ENCODE measurements at places on chromosomes 5 and 9.

DNA sequence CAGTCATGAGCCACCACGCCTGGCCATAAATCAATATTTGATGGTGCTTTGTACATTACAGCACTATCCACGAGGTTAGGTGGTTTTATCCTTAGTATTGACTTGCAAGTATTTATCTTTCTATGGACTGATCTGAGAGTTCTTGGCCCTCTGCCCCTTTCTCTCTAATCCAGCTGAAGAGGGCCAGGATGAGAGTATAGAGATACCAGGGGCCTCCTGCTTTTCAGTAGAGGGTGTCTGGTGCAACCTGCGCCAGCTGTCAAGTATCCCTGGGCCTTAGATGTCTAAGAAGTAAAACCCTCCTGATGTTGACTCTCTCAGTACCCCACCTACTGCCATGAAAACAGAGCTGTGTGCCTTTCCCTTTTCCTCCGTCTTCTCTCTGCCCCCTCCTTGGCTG, 153.4 kb downstream of the SLIT3 start:
- no peak for DNase-seq

DNA sequence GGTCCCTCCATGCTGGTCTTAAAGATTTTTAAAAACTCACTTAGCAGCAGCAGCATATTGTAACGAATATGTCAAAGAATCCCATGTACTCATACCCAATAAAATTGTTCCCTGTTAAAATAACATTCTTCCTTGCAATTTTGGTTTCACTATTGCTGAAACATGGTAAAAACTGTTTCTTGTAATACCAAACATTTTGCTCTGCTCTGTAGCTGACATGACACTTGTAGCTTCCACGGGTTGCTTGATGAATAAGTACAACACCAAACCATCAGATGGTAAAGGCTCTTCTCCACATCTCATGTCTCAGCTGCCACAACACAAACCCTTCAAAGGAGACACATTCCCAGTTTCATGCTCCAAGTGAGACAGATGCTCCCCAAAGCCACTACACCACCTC, 180.7 kb upstream of the PTGER4 start:
- no peak for DNase-seq

GRCh38 chr5:81234801-81235200, 1.7 kb downstream of the CKMT2 start:
- DNase-seq = no peak

- DNase-seq = no peak
Measured at GRCh38 chr5:82275216-82275664, 2.9 kb downstream of the RPS23 start.

- DNase-seq = no peak
Measured at GRCh38 chr9:13139641-13140171, 139.8 kb downstream of the MPDZ start.

DNA sequence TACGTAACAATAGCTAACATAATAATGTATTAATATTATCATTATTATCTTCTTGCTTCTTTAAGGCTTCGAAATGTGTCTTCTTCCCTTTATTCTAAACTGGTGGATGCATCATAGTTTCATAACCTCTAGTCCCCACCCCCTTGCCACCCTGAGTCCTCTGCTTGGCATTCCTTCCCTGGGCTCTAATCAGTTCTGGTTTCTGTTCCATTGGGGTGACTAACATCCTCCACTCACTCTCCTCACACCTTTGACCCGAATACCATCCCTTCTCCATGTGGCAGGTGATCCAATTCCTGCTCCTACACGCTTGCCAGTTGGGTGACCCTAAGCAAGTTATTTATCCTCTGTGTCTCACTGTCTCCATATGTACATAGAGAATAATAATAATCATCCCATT, 286.1 kb downstream of the TRPM3 start:
- no peak for DNase-seq

- no peak for DNase-seq
Measured at GRCh38 chr5:2217219-2217618, 334.5 kb upstream of the IRX4 start.

DNA sequence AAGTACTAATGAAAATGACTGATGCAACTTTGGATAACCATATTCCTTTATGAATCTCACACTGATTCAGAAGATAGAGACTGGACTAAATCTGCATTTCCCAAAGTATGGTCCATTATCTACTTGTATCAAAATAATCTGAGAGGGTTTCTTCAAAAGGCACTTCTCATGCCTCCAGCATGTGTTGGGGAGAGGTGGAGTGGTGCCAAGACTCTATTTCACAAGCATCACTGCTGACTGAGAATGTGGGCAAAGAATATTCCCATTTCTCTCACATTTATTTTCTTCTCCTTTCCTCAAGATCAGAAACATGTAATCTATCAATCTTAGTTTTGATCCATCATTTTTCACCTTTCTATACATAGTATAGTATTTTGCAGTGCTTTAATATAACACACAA, 135.4 kb downstream of the GABRB2 start:
- no peak for DNase-seq

DNA sequence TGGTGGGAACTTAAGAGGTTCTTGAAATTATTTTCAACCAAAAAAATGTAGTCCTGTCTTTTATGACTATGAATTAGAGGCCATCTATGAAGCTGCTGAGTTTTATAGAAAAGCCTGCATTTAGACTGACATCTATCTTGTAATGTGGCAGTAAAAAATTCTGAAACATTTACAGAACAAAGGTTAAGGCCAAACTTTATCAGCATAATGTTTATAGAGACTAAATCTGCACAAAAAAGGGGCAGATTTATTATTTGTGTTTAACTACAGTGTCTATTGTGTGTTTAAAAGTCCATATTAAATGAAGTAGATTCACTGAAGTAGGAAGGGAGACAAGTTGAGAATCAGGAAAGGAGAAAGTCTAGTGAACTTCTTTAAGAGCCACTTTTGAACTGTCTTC, 37.3 kb upstream of the ANKRD34B start:
- no peak for DNase-seq

DNA sequence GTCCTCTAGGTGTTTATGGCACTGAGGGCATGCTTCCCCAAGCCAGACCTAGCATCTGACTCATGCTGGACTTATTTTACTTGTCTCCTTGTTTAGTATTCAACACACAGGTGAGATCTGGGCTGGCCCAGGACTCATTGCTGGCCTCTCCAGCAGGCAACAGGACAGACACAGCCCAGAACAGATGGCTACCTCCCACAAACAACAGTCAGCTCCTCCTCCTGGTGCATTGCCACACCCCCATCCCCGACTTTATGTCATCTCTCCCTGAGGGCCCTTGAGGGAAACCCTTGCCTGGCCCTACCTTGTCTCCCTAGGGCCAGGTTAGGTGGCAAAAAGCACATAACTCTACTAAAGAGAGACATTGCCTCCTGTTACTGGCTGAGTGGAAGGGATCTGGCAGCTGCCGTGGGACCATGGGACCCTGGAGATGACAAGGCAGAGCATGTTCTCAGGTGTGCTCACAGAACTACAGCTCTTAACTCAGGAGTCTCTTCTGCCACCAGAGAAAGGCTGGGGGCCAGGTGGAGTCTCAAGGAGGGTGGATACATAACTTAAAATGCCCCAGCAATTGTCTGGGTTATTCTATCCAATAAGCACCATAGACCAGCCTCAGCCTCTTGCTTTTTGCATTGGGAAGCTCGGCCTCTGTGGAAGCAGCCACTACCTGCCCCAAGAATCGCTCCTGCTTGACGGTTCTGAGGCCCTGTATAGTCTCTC, 2.3 kb downstream of the ACSL6 start:
- DNase-seq = peak; percentile 58

DNA sequence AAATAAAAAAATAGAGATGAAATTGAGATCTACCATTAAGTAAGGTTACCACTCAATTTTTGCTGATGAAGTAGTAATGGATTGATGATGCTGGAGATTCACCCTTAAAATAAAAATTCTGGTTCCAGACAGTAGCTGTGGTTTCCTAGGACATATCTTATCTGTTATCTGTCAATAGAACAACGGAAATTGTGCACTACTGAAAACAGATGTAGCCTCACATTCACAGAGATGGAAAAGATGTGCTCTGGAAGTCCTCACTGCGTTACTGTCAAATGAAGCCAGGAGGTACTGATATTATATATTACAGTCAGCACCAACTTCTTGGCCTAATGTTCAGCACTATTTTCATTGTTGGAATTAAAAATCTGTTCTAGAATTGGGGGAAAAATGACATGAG, 154.0 kb downstream of the SLC24A2 start:
- DNase-seq = no peak

DNA sequence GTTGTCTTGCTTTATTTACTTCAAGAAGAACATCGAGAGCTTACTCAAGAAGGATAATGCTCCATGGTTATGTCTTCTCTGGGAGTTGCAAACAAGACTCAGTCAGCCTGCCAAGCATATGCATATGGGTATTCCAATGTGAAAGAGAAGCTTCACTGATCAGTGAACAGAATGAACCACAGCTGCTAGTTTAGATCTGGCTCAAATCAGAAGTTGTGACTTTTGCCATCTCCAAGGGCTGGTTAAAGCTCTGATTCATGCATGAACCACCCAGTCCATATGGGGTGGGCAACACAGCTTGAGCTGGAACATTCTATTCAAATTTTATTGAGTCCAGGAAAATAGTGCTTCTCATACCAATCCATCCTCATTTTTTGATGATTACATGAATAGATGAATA, 50.0 kb downstream of the ATPSCKMT start:
- no peak for DNase-seq

- no peak for DNase-seq
Measured at GRCh38 chr5:40410964-40411635, 268.6 kb upstream of the PTGER4 start.

DNA sequence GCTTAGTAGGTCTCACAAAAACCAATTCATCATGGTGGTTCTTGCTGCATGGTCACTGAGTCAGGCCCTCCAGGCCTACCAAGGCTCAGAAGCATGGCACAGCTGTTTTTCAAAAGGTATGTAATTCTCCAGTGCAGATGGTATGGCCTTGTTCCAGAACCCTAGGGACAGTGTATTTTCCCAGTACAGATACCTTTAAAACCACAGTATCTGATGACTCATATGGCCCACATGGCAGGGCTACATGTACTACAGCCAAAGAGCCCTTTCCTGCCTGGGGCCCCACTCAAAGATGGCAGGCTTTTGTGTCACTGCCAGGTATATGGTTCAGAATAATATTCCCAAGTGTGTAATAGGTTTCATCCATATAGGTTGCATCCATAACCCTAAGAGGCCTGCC, 16.5 kb downstream of the CSF2 start:
- no peak for DNase-seq

GRCh38 chr5:63141591-63141990, 563.0 kb downstream of the LRRC70 start:
- DNase-seq = no peak

GRCh38 chr9:106613250-106613737, 249.7 kb upstream of the ZNF462 start:
- DNase-seq = peak; percentile 23

DNA sequence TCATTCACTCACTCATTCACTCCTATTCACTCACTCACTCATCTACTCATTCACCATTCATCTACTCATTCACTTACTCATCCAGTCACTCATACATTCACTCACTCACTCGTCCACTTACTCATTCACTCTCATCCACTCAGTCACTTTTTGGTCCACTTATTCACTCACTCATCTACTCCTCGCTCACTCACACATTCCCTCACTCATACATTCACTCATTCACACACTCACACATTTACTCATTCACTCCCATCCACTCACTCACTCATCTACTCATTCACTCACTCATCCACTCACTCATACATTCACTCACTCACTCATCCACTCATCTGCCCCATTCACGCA, 27.7 kb downstream of the WNK2 start:
- DNase-seq = no peak

DNA sequence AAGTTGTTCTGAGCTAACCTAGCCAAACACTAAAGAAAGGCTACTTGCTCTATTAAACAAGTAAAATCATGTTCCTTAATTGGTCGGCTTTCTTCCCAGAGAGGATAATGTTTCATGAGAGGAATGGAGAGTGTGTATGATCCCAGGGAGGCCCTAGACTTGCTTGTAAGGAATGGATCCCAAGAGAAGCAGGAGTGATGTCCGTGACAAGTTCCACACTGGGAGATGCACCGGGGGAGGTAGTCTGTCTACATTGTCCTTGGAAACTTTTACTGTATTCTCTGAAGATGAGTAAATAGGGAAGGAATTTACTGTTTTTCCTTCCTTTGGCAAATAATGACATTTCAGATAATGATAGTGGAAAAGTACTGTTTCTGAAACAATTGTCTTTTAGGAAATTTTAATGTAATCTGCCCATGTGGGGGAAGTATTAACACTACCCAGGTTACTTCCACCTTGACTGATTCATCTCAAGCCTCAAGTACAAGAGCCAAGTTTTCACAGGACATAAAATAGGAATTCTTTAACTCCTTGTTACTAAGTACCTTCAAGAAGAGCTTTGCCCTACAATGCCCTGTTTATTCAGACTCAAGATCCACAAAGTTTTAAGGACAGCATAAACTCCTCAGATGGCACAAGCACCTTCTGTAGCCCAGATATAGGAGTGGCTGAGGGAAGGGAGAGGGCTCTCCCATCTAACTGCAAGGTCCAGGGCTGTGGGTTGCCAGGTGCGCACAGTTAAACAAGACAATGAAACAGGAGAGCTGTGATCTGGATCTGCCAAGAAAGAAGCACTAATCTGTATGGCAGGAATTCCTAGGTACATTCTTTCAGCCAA, 152.1 kb downstream of the GNA14 start:
- DNase-seq = no peak

DNA sequence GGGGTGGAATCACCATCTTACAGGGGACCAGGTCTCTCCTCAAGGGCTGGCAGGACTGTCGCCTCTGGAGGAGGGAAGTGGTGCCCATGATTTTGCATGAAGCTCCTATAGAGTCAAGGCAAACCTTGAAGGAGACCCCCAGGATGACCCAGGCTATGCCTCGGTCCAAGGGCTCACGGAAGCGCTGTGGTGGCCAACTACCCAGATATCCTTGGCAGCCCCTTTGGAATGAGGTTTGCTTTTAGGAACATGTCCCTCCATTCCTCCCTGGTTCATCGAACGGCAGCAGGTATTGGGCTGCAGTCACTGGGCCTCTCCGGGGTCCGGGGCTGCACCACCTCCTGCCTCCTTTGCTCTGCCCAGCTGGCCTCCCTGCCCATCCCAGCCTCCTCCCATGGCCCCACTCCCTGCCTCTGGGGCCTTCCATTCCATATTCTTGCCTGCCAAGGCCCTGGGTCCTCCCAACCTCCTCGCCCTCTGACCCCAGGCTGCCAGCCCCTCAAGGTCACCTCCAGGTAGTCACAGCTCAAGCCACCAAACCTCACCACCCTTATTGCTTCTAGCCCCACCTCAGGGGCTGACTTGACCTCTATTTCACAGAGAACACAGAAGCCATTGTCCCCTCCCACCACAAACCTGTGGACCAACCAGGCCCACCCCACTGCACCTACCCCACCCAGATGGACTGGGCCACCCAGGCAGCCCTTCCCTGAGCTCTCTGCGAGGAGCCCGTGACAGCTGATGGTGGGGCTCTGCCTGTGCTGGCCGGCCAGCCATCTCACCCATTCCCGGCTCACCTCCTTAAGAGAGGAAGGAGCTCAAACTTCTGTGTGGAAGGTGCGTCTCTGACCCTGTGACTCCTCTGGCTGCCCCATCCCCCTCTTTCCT, 3.6 kb upstream of the IL3 start:
- DNase-seq = no peak

- DNase-seq = no peak
Measured at GRCh38 chr9:109250311-109250741, 70.5 kb downstream of the EPB41L4B start.

- DNase-seq = no peak
Measured at GRCh38 chr5:74371621-74372020, 268.9 kb downstream of the ENC1 start.

GRCh38 chr5:127331890-127332649, 41.5 kb downstream of the MEGF10 start:
- DNase-seq = no peak

All from T47D (cell line).